Coronary artery (tissue), 2 donors: ENCODE measurements at places on chromosomes 16 and 17.
A peak's percentile ranks its signal among the peaks of the same experiment; 100 is the strongest.

GRCh38 chr16:1056196-1056595 lies 16.4 kb upstream of the SSTR5 start:
- no peak for DNase-seq

DNA sequence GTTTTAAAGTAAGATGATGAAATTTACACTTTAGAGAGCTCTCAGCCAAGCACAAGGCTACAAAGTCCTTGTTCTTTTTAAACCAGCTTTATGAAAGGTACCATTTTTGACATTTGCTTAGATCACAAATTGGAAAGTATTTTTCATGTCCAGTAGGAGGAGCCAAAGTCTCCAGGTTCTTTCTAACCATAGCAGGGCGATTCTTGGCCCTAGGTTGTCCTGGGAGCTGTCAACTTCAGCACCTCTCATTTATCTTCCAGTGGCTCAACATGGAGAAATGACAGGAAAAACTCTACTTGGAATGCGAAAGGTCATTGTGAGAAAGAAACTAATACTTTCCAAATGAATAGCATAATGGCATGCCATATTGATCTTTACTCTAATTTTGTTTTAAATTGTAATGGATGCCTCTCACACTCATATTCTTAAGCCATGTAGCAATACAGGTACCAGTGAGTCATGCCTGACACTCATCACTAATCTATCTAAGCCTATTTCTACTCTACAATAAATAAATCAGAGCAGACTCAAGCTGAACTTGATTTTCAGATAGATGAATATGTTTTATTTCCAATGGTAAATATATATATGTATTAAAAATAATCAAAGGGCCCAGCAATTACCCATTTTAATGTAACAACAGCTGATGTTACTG lies 919.1 kb upstream of the EEF2KMT start:
- no peak for DNase-seq

- no peak for DNase-seq
Measured at GRCh38 chr16:15775209-15775608, 81.6 kb downstream of the MYH11 start.

DNA sequence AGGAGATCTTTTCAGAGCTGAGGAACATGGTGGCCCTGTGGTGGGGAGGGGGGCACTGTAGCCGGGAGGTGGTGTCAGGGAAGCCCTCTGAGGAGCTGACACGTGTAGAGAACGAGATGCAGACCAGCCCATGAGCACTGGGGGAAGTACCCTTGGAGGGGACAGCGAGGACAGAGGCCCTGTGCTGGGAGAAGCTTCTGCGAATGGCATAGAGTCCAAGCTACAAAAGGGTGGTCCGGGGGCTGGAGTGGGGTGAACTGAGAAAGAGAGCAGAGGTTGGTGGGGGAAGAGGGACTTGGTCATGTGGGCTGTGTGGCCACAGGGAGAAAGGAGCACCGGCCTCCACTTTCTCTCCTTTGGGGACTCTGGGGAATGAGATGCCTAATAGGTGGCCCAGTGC lies 270.8 kb downstream of the CBLN1 start:
- DNase-seq: peak; percentile 49

DNA sequence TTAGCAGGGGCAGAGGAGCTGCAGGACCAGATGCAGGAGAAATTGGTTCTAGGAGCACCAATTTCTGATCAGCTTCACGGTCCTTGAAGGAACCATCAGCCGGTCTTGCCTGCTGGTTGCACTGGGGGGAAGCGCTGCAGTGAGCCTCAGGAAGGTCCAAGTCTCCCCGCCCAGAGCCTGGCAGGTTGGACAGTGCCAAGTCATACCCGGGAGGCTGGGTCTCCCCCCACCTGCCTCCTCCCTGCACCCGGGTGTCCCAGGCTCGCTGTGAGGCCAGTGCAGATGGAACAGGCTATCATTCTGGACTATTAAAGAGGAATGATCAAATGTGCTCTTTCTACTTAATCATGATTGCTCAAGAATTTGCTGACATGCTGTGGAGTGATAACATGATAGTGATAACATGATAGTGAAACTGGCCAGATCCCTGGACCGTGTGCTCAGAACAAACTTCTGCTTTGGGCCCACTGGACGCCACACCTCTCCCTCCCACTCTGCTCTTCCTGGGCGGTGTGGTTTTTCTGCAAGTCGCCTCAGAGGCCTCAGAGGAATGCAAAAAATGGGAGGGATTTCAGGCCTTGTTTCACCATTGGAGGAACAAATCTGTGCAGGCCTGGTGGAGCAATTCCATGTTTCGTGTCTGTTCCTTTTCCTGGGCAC lies 236.0 kb downstream of the IRF8 start:
- DNase-seq: no peak

DNA sequence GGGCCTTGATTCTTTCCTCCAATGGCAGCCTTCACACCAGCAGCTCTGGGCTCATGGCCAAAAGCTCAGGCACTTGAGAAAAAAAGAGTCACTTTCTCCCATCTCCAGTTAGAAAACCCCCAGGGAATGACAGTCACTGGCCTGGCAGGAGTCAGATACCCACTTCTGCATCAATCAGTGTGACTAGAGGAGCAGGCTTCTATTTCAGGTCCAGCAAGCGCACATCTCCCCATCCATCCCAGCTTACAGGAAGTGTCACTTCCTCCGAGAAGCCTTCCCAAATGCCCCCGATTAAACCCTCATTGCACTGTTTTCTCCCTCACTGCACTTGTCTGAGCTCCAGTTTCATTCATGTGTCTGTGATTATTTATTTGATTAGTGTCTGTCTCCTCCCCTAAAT lies 30.4 kb upstream of the CCL1 start:
- DNase-seq: peak; percentile 33

DNA sequence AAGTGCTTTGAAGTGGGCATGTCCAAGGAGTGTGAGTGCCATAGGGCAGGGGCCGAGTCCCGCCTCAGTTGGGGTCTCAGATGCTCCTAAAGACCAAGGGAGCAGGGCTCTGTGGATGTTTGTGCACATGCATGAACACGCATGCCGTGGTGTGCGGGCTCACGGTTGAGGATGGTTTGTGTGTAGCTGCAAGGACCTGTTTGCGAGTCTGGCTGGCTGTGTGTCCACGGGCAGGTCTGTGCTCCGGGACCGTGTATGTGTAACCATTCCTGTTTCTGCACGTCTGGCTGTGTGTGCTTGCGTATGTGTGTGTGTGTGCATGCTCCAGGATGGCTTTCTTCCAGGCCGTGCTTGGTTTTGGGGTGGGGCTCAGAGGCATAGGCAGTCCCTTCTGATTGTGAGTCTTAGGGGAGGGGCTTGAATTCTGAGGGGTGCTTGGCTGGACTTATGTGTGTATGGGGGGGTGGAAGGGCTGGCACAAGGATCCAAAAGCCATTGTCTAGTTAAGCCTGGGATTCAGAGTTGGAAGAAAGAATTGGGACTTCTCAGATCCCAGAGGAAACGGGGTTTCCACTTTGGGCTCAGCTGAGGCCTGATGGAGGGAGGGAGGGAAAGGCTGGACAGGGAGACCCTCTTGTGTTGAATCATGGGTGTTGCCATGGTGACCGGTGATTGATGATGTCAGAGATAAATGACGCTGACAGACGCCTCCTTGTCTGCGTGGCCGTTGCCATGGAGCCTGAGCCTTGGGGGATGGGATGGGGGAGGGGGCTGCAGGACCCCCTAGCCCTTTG lies 14.4 kb downstream of the GJD3 start:
- DNase-seq: peak; percentile 78

DNA sequence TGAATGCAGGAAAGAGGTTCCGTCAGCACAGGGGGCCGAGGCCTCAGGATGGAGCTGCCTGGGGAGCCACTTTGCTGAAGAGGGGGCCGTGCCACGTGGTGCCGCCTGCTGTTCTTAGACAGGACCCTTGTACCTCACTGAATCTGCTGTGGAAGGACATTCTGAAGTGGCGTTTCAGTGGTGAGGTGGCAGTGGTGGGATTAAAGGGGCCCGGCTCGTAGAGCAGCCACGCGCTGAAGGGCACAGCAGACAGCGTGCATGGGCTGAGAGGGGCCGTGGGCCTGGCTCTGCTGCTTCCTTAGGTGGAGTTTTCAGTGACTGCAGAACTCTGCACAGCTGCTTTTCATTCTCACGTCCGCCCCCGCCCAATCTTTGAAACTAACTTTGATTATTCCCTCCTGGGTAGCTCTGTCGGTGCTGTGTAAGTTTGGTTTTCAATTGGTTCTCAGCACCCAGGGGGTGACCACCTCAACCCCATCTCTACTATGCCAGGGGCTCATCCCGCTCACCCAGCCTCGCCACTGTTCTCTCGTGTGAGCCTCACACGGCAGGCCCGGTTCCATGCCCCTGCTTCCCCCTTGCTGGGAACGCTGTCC lies 70.3 kb downstream of the SEC14L1 start:
- no peak for DNase-seq
